ENCODE measurements at places on chromosomes 5 and 9.

GRCh38 chr9:106632621-106633020, 230.3 kb upstream of the ZNF462 start:
- no peak for DNase-seq

DNA sequence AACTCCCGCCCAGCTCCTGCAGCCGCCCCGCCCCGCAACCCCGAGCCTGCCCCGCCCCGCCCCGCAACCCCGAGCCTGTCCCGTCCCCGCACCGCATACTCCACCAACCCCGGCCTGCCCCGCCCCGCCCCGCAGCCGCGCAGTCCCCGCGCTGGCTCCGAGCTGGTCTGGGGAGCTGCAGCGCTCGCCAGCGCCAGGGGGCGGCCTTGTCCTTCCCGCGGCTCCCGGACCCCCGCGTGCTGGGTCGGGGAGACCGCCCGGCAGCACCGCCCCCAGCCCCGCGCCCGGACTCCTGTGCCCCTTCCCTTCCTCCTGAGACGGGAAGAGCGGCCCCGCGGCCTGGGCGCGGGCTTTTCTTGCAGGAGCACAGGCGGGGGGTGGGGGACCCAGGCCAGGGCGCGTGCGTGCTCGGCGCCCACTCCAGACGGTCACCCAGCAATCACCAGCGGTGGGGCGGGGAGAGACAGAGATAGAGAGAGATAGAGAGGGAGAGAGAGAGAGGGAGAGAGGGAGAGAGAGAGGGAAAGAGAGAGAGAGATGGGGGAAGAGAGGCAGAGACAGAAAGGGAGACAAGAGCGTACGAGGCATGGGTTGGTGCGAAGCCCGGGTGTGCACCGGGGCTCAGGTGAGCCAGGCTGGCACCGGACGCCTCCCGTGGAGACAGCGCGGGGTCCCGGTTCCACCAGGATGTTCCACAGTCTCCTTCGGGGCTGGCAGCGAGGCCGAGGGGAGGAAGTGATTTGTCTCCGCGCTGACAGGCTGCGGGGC, 14.7 kb upstream of the TMEM250 start:
- no peak for DNase-seq

GRCh38 chr5:158119961-158120723, 261.2 kb upstream of the CLINT1 start:
- no peak for DNase-seq

- no peak for DNase-seq
Measured at GRCh38 chr5:58447226-58447625, 12.7 kb downstream of the PLK2 start.

GRCh38 chr5:133839721-133840120, 128.7 kb downstream of the C5orf15 start:
- DNase-seq, result no peak

DNA sequence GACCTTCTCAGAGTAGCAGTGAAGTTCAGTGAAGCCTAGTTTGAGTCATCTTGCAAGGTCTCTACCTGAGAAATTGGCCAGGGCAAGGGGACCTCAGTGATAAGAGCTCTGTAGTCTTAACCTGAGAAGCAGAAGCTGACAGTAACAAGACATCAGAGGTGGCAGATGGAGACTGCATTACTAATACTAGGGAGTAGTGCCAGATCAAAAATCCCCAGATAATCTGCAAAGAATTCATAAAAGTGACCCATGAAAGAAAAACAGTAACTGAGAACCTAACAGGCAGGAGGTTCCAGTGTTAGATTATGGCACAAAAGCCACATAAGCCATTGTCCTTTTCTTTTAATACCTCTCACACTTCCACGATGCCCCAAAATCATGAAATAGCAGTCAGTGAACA, 175.5 kb downstream of the MUSK start:
- DNase-seq, result no peak
